ENCODE measurements at places on chromosomes 4 and X. TPM values are rescaled to one million over a fixed set of nuclear protein-coding genes. Genes with fewer than 3 reads are reported as not detected.

The TIGD2 gene
- total RNA-seq, result 2.8 TPM

The TAF1 gene
- 30.3 TPM for total RNA-seq

GRCh38 chrX:455673-456072 lies 69.0 kb upstream of the PPP2R3B start:
- no peak for DNase-seq

- DNase-seq, result peak; percentile 87
Observed at GRCh38 chr4:186651624-186652023, 72.0 kb downstream of the FAT1 start.

DNA sequence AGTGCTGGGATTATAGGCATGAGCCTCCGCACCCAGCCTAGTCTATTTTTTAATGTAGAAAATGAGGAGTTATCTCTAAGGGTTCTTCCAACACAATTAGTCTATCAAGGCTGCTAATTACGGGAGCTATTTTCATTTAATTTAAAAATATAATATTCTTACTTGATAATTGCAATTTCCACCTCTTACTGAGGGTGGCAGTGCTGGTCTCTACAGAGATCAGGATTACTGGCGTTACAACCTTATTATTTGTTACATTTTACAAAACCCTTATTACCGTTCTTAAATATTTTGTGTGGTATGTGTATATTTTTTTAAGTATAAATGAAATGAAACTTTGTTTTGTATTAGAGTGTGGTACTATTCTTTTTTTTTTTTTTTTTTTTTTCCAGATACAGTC lies 17.6 kb upstream of the GK start:
- no peak for DNase-seq

- no peak for DNase-seq
Observed at GRCh38 chr4:118587946-118588345, 97.2 kb upstream of the METTL14 start.
